ENCODE measurements at places on chromosomes 13 and 19.

GRCh38 chr19:35225951-35226350, 2.6 kb downstream of the FAM187B start:
- DNase-seq: no peak

DNA sequence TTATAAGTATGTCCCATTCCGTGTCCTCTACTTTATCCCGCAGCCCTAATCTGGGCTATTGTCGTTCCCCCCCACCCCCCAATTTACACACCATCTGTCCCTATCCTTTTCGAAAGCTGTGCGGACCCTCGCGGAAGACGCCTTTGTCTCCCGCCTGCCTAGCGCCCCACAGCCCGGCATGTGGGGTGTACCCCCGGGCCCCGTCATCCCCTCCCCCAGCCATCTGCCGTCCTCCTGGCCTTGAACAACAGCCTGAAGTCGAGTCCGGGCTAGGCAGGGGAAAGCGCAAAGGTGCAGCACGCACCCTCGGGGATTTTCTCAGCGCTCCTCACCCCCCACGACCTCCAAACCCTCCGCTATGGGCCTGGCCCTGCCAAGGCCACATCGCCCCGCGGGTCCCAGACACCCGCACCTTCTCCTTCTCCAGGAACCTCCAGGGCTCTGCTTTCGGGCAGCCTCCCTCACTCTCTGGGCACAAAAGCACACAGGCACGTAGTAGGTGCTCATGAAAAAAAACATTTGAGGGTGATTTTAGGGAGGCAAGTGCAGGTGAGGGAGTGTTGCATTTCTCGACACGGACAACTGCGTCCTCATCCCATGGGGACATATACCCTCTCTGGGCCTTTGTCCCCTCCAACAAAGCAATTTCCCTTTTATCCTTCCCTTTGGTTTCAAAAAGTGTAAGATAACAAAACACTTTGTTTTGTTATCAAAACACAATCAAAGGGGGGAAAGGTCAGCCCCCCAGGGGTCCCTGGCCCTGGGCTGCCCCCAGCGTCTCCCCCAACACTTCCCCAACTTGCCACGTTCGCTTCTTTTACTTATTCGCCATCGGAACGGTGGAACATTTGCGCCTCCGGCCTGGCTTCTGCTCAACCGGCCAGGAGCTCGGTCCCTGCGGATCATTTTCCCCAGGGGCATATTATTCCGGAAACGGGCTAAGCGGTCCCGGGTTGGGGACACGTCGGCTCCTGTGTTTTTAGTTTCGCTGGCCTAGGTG, 16.4 kb downstream of the CCDC124 start:
- no peak for DNase-seq

GRCh38 chr19:58033741-58034476, at the start of gene ZSCAN1:
TSS of gene ZSCAN1 (plus strand) at chr19:58034025. CDS start at chr19:58037837, 3,812 bp downstream.
- no peak for DNase-seq

DNA sequence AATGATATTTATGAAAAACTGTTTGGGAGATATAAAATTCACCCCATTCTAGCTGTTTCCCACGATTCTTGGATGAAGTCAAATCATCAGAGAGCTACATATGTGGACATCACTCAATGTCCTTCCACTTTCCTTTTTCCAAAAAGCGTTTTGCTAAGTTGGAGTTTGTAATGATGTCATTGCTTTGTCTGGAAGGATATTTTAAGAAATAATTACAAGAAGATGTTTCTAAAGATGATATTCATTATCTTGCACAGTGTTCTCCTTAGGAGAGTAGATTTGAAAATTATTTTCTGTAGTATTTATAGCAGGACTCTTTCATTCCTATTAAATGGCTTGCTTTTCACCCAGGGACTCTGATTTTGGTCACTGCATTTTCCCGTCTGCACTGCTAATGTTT, 851.2 kb downstream of the EFNB2 start:
- no peak for DNase-seq

GRCh38 chr19:1857648-1858326, 5.6 kb downstream of the KLF16 start:
- no peak for DNase-seq

- no peak for DNase-seq
Measured at GRCh38 chr13:36130552-36131221, 495 bp downstream of the DCLK1 start.
